Forelimb muscle (tissue), 1 donor: ENCODE measurements at places on chromosomes 13 and 19.

GRCh38 chr19:46112527-46112926 lies 12.0 kb downstream of the IGFL3 start:
- no peak for DNase-seq

DNA sequence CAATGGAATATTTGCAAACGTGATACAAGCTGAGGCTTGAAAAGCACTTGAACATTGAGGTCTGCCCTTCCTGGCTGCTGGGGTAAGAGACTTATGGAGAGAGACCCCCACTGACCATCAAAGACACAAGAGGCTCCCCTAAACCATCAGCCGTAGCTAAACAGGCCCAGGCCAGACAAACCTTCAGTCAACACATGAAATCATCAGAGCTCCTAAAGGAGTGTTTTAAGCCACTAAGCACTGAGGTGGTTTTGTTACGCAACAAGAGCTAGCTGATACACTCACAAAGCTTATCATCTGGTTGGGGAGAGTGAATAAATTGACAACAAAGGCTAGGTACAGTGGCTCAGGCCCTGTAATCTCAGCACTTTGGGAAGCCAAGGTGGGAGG lies 110.4 kb downstream of the ZNF557 start:
- DNase-seq = no peak

DNA sequence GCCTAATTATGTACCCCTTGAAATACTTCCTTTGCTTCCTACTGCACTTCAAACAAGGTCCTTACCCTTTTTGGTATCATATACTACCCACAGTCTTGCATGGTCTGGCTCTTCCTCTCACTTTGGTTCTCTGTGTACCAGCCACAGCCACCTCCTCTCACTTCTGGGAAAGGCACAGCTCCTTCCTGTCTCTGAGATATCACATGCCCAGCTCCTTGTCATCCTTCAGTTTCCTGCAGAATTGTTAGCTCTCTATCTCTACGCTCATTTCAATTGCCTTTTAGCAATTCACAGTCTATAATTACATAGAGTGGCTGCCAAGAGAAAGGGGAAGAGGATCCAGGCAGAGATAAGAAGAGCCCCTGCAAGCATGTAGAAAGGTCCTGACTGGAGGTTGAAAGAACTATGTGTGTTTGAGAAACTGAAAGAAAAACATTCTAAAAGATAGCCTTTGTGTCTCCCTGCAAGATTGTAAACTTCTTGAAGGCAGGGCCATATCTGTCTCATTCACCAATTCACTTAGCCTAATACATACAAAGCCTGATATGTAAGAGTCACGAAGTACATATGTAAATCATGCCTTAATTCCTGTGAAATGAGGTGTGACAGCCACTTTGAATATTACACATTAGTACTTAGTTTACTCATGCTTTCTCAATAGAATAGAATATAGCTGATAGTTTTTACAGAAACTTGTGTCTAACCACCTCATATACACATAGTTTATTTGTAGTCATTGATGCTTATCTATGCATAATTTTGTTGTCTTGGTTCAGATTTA lies 933.1 kb downstream of the DIAPH3 start:
- no peak for DNase-seq

DNA sequence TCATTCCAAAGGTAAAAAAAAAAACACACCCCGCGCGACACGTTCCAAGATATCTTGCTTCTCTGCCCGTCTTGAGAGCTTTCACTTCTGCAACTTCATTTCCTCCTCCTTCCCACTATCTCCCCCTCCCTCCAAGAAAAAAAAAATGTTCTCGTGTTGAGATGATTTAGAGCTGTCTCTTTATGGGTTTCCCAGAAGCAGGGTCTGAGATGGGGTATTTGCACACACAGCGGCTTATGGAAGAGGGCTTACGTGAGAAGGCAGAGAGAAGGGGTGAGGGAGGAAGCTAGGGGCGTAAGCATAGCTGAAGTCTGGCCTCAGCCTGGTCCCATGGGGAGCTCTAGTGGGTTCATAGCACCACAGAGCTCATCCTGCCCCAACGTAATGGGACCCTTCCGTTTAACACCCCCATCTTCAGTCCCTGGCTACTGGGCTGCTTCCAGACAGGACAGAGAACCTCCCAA lies 31.3 kb upstream of the USE1 start:
- DNase-seq = peak; percentile 11

GRCh38 chr13:58461217-58461616 lies 829.7 kb downstream of the PCDH17 start:
- no peak for DNase-seq

DNA sequence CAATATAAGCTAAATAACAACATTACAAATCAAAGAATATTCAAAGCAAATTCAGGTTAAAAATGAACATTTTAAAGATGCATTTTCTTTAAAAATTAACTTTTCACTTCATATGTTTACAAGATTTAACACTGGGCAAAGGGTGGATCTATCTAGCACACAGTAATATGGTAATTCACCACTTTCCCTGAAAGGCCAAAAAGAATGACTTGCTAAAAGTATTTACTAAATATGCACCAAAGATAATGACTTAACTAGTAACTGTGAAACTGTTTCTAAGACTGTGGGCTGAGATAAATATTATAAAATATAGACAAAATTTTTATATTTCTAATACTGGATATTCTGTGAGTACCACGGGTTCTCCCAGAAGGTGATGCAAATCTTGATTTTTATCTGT lies 4.5 kb upstream of the EEF1AKMT1 start:
- no peak for DNase-seq

- no peak for DNase-seq
Measured at GRCh38 chr19:30037835-30038234, 95.8 kb downstream of the URI1 start.

- no peak for DNase-seq
Measured at GRCh38 chr19:47581605-47582319, 8.8 kb upstream of the ZNF541 start.

GRCh38 chr13:20395061-20395916 lies 130.4 kb downstream of the CRYL1 start:
- DNase-seq = no peak

DNA sequence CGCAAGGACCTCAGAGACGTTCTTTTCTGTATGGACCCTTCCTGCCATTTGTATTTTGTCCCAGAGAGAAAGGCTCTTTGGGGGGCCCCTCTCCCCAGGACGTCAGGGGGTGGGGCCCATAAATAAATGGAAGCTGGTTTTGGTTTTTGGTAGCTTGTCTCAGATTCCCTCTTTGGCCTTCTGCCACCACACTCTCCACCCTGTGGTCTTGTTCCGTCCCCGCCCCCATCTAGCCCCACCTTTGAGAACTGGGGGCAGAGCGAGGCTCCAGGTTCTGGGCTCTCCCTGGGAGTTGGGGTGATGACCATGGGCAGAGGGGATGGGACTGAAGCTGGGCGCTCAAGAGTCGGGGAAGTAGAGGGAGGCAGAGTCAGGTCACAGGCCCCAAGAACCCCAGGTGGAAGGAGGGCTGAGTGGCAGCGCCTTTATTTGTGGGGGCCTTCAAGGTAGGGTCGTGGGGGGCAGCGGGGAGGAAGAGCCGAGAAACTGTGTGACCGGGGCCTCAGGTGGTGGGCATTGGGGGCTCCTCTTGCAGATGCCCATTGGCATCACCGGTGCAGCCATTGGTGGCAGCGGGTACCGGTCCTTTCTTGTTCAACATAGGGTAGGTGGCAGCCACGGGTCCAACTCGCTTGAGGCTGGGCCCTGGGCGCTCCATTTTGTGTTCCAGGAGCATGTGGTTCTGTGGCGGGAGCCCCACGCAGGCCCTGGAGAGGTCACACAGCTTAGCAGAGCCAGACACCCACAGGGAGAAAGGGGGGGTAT lies 3.3 kb downstream of the ISYNA1 start:
- DNase-seq = no peak

DNA sequence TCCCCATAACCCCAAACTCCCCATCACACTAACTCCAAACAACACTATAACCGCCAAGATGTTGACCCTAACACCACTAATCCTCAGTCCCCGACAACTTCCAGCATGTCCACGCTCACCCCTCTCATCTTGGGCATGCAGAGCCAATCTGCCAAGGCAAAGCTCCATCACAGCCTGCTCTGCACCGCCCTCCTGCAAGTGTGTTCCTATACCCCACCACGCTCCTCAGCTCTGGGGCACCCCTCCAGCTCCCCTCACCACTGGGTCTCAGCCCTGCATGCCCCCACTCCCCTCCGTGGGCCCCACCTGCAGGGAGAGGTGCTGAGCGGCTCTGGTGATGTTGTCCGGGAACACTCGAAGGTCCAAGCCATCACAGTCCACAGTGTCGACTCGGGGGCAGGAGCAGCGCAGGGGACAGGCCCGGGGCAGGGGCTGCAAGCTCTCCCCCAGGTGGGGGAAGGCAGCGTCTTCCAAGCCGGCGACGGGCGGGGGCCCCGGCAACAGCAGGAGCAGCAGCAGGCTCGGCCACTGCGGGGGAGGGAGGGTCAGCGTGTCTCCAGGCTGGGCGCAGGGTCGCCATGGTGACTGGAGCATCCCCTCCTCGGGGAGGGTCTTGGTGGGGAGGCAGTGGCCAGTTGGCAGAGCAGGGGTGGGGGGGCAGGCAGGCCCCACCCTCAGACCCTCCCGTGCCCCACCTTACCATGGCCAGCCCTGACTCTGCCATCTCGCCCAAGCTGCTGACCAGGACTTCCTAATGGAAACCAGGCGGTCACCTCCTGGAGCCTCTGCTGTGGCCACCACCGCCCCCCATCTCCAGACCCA lies 527 bp downstream of the PODNL1 start:
- DNase-seq = no peak

DNA sequence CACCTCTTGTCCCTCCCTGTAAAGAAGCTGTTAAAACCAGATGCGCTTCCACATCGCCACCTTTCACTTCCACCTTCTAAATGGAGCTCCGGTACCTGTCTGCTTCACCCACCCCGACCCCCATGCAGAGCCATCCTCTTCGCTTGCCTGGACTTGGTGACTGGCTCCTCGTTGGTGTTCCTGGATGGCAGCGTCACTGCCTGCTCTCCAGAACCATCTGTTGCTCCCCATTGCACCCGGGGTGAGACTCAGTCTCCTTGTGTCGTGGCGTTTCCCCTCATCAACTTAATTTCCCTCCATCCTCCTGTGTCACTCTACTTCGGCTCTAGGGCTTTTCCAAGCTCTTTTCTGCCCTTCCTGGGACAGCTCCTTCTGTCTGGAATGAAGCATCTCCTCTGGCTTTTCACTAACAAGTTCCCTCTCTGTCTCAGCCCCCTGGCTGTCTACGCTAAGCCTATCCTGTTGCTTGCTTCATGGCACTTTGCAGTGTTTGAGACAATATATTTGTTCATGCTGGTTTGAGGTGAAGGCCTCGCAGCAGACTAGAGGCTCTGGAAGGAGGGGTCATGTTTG lies 10.3 kb downstream of the CEBPG start:
- DNase-seq = no peak

DNA sequence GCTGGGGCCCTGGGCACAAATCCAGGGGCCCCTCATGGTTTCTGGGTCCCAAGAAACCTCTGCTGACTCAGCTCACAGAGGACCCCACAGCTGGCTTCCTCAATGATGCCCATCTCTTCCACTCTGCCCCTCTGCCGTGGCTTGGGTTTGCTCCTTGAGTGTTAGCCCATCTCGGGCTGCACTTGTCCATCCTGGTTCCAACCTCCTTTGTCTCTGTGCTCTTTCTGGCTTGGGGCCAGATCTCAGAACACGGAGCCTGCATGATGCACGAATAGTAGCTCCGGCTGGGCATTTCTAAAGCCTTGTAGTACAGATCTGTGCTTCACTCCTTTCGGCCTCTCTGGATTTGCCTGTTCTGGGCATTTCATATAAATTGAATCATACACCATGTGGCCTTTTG lies 53.8 kb downstream of the F2RL3 start:
- no peak for DNase-seq

- DNase-seq = no peak
Measured at GRCh38 chr13:109817591-109818535, 31.5 kb upstream of the IRS2 start.

DNA sequence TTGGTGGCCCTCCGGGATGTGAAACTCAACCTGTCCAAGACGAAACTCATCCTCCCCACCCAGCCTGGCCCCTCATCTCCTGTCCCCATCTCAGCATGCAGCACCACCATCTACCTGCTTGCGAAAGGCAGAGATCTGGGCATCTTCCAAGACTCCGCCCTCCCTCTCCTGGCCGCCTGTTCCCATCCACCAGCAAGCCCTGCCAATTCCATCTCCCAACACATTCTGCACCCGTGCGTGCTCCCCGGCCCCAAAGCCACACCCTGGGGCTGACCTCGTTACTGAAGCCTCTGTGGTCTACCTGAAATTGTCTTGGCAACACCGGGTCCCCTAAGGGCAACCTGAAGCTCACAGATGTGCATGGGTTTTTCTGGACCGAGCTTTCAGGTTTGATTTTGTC lies 13.2 kb upstream of the CAMSAP3 start:
- no peak for DNase-seq

GRCh38 chr19:10784257-10784656 lies 51.8 kb downstream of the TMED1 start:
- no peak for DNase-seq

DNA sequence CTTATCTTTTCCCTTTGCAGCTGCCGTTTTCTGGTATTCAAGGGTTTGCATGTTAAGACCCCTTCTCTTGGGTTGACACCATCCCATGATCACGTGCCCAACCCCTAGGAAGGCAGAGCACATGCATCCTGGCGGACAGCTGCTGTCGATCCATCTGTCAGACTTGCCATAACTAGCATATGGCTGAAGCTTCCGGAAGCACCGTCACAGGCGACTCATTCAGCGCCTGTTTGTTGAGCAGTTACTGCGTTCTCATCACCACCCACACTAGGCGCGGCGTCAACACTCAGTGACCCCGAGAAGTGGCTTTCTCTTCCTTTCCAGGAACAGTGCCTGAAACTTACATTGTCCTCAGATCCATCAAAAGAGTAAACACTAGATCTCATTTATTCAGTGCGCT lies 93.6 kb downstream of the SOX1 start:
- DNase-seq = no peak
